Fibroblast of skin of right biceps (primary cell): ENCODE measurements at places on chromosomes 2 and 18.

DNA sequence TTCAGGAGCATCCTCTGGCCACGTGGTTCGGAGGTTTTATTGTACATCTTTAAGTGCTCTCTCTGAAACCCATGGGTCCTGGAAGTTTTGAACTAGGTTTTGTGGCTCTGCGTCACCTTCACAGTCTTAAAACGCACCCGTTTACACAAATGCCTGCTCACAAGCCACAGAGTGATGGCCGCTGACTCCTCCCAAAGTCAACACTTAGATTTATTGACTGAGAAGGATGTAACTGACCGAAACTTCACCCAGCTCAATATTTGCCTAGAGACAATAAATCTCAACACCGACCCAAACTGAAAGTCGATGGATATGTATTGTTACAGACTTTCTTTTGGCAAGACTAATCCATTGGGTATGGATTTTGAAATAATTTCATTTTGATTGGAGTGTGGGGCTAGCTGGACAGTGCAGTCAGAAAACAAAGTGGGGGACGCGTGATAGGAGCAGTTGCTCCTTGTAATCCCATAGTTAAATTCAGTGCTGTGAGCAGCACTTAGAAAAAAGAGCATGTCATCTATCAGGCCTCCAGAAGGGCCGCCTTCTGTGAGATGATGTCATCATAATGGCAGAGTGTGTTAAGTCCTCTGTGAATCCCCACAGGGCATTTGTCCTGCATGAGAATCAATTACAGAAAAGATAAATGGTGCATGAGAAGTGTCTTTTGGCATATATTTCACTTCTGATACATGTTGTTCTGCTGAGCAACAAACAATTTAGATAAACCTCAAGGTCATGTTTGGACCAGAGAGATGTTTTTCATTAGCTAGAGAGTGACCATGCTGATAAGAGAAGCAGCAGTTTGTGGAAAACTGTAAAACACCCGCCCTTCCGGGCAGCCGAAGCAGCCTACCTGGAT lies 183.7 kb downstream of the INO80D start:
- DNase-seq = peak; percentile 36

DNA sequence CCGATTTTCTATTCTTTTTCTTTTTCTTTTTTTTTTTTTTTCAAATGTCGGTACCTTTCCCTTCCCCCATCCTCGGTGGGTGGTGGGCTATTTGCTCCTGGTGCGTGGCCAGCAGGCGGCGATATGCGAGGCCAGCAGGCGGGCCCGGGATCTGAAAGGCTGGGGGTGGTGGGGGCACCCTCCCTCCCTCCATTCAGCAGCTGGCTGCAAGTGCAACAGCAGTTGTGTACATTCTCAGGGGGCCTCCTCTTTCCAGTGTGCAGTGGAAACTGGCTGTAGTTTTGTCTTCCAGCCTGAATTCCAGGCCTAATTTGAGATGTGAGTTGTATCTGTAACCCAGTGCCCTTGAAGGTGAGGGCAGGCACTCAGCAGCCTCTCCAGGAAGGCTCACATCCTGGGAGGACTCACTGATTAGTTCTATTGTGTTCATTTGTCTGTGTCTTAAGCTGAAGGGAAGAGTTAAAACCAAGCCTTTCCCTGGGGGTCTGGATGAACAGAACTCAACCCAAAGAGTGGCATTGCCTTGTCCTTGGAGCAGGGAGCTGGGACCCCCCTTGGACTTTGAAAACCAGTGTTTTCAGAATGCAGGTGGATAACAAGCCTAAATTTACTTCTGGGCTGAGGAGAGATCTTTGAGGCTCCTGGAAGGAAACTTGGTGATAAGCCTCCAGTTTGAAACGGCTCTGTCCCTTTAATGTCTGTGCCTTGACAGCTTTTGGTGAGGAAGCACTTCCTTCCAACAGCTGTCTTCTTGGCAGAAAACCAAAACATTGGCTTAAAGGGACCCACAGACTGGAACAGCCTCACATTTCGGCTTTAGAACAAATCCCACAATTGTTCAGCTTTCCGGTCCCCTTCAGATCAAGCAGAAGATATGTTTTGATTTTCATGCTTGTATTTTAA lies 3.3 kb downstream of the MYCN start:
- DNase-seq = peak; percentile 10

- DNase-seq = no peak
Observed at GRCh38 chr2:191611614-191612013, 66.3 kb upstream of the NABP1 start.

- peak; percentile 29 for DNase-seq
Observed at GRCh38 chr2:8534729-8535468, 147.0 kb upstream of the ID2 start.
